ENCODE measurements at places on chromosomes 5 and 9. TPM values are rescaled to one million over a fixed set of nuclear protein-coding genes. Genes with fewer than 3 reads are reported as not detected.

Gene CDH9
- not detected for total RNA-seq

Gene STING1
- total RNA-seq: 102 TPM

DNA sequence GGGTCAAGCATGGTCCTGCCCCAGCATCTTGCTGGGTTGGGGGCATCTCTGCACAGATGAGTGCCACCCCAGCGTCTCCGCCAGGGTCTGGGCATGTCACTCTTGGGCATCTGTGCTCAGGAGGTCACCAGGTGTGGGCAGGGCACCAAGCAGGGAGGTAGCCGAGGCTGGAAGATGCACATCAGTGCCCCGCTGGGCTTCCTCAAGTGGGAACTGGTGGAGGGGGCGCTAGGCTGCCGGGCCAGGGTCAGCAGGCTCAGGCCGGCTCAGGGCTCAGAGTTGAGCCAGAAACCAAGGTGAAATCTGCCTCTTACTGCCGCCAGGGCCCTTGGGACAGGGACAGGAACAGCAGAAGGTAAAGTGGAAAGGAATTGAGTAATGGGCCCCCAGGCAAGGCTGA, 4.0 kb upstream of the FUT7 start:
- no peak overlapping the region for H3K4me3 ChIP-seq
- H3K27me3 ChIP-seq: no peaks in the 10 kb centered on the region
- no peak overlapping the region for H3K27ac ChIP-seq
- peaks cover 15% of the 10 kb centered on the region for H3K4me1 ChIP-seq
- DNase-seq: no peak

- H3K27ac ChIP-seq: no peak overlapping the region
- no peak for DNase-seq
- H3K27me3 ChIP-seq: no peaks in the 10 kb centered on the region
Measured at GRCh38 chr9:10804486-10804885, 191.7 kb upstream of the PTPRD start.

GRCh38 chr5:54243483-54244080, 66.8 kb downstream of the ARL15 start:
- H3K27me3 ChIP-seq: no peaks in the 10 kb centered on the region
- H3K27ac ChIP-seq: no peak overlapping the region
- H3K4me1 ChIP-seq: no peaks in the 10 kb centered on the region
- H3K4me3 ChIP-seq: no peak overlapping the region
- DNase-seq: no peak

GRCh38 chr9:91195372-91196012, 166.2 kb downstream of the AUH start:
- no peak for DNase-seq
- no peak overlapping the region for H3K4me3 ChIP-seq
- H3K4me1 ChIP-seq: peaks cover 65% of the 10 kb centered on the region
- H3K36me3 ChIP-seq: no peaks in the 10 kb centered on the region

DNA sequence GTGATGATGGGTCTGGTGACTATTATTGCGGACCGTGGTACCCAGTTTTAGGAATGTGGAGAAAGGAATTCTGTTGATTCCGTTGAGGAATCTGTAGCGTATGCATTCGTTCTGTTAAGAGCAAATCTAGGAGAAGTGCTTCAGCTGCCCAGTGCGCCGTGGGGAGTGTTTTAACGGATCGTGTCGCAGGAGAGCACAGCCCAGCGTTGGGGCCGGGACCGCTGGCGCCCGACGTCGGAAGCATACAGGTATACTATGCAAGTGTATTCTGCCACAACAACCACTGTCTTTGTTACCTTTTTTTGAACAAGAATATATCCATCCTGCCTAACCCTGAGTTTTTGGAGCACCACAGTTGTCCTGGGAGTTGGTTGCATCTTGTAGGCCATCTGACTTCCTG, 42.7 kb downstream of the TENT4A start:
- H3K4me3 ChIP-seq: no peak overlapping the region
- peak; percentile 36 for DNase-seq
- H3K36me3 ChIP-seq: peaks cover 63% of the 10 kb centered on the region

DNA sequence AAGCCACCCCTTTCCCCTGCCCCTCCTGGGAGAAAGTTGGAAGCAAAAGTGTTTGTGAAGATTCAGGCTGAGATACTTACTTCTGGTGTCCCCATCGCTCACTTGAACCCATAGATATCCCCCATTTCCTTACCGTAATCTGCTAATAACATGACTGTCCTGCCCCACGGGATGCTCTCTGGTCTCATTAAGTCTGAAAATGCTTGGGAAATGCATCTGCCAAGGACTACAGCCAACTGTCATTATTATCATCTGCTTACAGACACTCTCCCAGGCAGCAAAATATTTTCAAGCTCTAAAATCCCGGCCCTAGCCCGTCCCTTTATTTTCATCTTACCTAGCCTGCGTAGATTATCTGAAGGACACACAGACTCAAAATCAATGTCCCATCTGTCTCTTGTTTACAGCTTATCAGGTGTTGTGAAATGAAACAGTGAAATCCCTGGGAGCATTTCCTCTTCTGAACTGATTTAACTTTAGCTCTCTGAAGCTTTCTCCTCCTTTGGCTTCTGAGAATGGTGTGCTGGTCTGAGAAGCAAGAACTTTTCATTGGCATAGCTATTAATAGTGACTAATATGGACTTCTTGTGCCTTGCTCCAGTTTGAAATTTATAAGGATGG, 126.9 kb upstream of the OSMR start:
- no peaks in the 10 kb centered on the region for H3K27me3 ChIP-seq
- no peaks in the 10 kb centered on the region for H3K4me1 ChIP-seq
- H3K27ac ChIP-seq: no peak overlapping the region
- no peak overlapping the region for H3K4me3 ChIP-seq
- no peak for DNase-seq

Measured in upper lobe of right lung (tissue), 1 donor.